Panc1 (cell line): ENCODE measurements at places on chromosomes 7 and 10. TPM values are rescaled to one million over a fixed set of nuclear protein-coding genes. Genes with fewer than 3 reads are reported as not detected.

GRCh38 chr7:28979776-28980175 is 21.6 kb upstream of the TRIL start:
- no peak for DNase-seq

DNA sequence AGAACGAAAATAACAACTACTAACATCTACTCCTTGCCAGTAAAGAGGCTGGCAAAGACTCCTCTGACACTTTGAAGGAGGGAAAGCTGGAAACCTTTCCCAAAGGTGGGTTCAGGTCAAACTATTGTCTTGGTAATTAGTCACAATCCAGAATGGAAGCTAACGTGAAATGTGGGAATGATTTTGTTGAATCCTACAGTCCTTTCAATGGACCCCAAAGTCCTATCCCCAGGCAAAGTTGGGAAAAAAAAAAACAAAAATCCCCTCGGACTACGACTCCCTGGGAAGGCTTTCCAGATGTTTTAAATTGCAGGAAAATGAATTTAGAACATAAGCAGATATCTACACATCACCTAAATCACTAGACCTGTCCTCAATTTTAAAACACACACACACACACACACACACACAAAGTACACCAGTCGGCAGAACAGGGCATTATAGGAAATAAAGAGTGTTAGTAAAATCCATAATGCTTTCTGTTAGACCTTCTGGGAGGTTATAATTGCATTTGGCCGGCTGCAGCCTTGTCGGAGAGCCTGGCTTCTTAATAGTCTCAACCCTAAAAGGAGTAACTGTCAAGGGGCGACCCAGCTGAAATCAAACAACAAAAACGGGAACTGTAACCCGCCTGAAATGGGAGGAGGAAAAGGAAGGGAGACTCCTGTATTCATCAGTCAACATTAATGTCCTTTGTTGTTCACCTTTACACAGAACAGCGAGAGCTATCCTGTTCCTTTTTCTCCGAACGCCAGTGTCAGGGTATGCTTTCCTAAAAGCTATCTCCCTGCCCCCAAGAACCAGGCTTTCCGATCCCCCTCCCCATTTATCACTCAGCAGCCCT is 1.5 kb downstream of the DOCK4 start:
- DNase-seq: no peak

HOXA5 gene
- total RNA-seq: 3.9 TPM

FXYD4 gene
- not detected for total RNA-seq

DNA sequence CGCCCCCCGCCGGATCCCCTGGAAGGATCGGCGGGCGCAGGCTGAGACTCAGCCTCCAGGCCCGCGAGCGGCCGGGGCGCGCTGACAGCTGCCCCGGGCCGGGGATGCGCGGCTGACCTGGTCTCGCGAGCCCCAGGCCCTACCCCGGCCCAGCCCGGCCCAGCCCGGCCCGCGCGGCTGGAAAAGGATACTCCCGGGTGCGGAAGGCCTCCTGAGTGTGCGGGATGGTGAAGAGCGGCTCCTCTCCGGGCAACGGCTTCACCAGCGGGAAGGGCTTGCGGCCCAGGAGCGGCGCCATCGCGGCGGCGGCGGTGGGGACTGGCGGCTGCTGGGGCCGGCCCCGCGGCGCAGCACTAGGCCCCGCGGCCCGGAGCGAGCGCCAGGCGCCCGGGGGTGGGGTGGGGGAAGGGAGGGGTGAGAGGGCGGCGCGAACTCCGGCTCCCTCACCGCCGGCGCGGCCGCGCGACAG is 423 bp downstream of the BAZ1B start:
- DNase-seq: no peak

GRCh38 chr10:64080071-64080470 is 558.9 kb downstream of the REEP3 start:
- no peak for DNase-seq

CALHM3 gene
- not detected for total RNA-seq

DNA sequence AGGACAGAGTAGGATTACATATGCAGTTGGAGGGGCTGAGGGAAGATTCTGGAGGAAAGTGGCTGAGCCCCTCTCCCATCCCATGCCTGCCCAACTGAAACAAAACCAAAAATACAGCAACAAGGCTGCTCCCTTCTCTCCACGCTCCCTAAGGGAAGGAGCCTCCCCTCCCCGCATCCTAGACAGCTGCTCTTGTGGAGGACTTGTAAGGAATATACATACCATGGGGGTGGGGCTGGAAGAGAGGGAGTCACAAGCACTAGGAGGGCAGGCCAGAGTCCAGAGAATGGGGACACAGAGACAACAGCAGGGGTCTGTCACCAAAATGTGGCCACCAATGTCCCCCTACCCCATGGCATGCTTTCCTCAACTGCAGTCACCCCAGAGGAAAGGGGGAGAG is 13.2 kb downstream of the LDB1 start:
- no peak for DNase-seq

DNA sequence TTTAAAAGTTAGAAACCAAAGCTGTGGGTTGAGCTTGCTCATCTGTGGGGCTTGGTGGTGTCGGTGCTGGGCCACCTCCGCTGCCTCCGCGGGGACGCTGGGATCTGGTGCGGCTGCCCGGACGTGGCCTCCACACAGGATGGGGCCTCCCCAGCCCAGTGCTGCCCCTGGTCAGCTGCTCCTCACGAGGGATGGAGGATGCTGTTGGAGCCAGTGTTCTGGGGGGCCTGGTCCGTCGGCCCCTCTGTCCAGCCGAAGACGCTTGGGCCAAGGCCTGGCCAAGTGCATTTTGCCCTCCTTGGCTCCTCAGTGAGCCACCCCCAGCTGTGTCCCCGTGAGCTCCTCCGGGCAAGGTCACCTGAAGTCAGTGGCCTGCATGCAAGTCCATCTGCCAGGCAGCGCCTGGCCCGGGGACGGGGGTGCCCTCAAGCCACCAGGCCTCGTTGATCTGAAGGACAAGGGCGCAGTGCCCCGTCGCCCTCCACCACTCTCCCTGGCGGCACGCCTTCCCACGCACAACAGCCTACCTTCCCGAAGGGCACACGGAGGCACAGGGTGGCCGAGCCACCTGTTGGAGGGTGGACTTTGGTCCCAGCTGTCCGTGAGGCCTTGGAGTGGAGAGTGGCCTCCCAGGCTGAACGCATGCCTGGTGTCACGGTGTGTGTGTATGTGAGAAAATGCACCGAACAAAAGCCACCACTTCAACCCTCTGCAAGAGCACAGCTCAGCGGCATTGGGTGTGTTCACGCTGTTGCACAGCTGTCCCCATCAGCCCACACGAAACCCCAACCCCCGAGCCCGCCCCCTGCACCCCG is 27.3 kb downstream of the KNDC1 start:
- no peak for DNase-seq

GRCh38 chr10:75497997-75498883 is 66.8 kb downstream of the LRMDA start:
- no peak for DNase-seq

- DNase-seq: no peak
Observed at GRCh38 chr10:107834706-107835105, 670.2 kb upstream of the SORCS1 start.

DNA sequence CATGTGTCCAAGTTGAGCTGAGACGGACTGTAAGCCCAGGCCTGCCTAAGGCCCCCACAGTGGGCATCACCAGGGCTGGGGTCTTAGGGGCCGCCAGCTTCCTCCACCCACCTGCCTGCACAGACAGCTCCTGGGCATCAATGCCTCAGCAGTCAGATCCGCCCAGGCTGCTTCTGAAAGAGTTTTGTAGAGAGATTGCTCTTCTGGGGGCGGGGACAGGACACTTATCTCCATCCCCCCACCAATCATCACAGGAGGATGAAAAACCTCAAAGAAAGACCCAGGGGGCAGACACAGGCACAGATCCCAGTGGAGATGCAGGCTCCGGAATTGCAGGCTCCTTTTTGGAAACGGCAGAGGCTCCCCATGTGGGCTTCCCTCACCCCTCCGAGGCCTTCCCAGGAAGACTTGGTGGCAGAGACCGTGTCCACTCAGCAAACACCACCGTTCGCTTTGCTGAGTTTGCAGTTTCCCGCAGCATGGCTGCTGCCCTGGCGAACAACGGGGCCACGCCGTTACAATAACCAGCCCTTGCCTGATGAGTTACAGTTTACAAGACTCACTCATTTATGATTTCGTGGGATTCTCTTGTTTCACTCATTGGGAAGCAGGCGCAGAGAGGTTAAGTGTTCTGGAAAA is 96.4 kb downstream of the MKI67 start:
- no peak for DNase-seq

GRCh38 chr7:101631224-101631714 is 2.2 kb upstream of the MYL10 start:
- DNase-seq: no peak

GRCh38 chr10:80697926-80698325 is 160.2 kb downstream of the SH2D4B start:
- no peak for DNase-seq

DNA sequence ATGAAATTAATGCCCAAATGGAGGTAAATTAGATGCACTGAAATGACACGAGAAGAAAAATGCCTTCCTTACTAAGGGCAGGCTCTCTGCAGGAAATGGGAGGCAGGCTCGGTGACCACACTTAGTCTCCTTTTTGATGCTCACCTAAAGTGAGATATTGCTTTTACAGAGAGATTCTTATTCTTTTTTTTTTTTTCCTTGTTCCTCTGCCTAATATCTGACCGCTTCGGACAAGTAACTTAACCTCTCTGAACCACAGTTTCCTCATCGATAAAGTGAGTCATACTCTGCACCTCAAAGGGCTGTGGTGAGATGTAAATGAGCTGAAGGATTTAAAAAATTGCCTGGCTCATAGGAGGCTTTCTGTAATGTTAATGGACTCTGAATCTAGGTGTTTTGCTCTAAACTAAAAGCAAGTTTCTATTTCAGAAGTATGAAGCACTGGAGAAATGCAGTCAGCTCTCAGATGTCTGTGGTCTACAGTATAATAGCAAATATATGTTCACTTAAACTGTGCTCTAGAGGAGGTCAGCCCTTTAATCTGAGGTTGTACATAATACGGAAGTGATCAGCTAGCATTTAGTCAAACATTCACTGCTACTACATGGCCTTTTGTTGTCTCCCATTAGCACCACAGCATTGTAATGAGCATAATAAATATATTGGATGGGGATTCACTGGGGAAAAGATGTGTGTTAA is 23.2 kb downstream of the NKX2-3 start:
- DNase-seq: no peak

BICC1 gene
- total RNA-seq: 0.67 TPM

DNA sequence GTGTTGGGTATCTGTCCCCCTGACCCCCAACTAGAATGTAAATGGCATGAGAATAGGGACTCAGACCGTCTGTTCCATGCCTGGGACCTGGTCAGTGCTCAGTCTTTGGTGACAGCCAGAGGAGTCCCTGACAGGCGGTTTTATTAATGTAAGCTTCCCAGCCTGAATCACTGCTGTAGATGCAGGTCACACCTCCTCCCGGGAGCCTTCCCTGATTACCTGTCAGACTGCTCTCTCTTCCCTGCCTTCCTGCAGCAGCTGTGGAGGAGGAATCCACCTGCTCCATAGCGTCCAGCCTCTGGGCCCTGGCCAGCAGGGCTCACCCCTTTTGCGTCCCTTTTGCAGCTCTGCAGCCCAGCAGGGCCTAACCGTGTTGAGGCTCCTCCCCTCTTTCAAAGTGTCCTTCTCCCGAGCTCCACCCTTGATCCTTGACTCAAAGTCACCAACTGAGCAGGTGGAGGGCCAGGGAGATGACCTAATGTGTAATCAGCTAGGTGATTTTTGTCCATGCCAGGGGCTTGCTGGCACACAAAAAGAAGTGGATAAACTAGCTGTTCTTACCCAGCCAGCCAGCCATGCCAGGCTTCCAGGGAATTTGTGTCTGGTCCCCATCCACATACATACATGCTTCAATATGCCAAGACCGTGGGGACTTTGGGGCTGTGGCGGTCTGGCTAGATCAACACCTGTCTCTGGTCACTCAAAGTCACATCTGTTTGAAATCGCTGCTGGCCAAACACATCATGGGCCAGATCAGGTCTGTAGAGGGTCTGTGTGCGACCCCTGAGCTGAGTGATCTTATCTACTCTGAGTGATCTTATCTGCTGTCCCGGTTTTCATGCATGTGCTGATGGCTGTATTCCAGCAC is 195.1 kb downstream of the CCDC3 start:
- DNase-seq: no peak

DNA sequence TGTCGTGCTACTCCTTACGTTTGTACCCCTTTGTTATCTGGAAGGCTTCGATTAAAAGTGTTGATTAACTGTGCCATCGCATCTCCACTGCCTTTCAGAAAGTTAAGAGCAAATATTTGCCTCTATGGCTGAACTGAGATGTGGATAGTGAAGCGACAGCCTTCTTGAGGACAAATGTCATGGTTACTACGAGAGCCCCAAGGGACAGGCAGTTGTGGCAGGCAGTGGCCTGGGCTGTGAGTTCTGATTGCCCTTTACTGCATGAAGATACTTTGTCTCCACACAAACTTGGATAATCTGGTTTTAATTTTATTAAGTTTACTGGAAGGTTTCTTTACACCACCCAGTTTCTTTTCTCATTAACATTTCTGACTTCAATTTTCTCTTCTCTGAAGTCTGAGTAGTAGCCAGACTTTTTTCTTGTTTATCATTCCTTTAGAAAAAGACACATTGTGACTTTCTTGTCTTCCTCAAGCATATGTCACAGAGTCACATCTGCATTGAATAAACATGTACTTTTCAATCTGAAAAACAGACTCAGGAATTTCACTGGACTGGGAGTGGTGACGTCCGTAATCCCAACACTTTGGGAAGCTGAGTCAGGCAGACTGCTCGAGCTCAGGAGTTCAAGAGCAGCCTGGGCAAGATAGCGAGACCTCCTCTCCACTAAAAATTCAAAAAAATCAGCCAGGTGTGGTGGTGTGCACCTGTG is 1.5 kb downstream of the TAS2R41 start:
- no peak for DNase-seq

GRCh38 chr10:35172574-35172973 is 45.9 kb downstream of the CREM start:
- DNase-seq: no peak

NODAL gene
- not detected for total RNA-seq

GRCh38 chr7:66426996-66427395 is 201.7 kb upstream of the KCTD7 start:
- no peak for DNase-seq

SH2D4B gene
- total RNA-seq: 0.10 TPM

SPDYE17 gene
- not detected for total RNA-seq

DNA sequence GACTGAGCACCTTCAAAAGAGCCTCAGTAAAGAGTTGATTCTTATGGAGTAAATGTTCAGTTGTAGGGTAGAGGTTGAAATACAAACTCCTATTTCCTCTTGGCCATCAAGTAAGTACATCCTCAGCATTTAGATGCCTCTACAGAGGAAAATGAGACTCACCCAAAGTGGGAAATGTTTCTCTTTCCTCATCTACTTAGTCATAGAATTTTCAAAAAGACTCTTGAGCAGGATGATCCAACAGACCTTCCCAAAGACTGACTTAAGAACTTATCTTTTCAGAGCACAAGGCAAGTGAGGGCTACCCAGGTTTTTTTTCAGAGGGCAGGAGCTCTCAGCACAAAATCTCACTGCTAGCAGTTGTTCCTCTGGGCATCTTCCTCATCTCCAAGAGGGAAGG is 449.1 kb downstream of the KCNMA1 start:
- no peak for DNase-seq

- DNase-seq: no peak
Observed at GRCh38 chr10:91000470-91000869, 79.6 kb upstream of the ANKRD1 start.

CPED1 gene
- total RNA-seq: 0.39 TPM
